ENCODE measurements at places on chromosomes 7 and 10.

DNA sequence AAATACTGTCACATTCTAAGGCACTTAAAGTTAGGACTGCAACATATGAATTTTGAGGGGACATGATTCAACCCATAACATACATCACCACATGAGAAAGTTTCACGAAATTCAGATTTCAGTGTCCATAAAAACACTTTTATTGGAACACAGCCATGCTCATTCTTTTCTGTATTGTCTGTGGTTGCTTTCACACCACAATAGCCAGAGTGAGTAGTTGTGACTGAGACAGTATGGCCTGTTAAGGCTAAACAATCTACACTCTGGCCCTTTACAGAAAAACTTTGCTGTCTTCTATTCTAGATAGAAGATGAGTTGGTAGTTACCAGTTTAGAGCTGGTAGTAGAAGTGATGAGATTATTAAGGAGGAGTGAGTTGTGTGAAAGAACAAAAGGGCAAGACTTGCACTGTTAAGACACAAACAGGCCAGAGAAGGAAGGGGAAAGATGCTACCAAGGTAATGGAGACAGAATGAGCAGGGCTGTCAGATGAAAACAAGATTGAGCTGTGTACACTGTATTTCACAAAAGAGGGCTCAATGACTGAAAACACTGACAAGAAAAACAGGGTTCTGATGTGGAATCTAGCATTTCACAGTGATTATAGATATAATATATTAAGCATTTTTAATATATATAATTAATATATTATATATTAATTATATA is 108.6 kb downstream of the PPP1R3A start:
- DNase-seq = peak; percentile 69

GRCh38 chr7:156840134-156840533 is 52.8 kb downstream of the LMBR1 start:
- peak; percentile 16 for DNase-seq

DNA sequence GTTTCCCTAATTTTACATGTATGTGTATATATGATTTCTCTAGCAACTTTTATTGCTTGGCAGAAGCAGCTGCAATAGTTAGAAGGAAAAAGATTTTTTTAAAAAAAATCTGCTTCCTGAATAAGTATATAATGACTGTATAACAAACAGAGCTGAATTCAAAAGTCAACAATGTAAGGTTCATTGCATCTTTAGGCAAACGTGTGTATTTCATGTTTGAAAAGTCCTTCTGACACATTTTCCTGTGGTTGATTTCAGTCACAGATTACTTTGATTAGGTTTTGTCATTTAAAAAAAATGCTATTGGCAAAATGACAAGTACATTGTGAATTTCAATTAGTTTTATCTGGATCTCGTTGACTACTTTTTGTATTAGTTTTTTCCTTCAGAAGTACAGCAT is 231.0 kb downstream of the CSTF2T start:
- DNase-seq = peak; percentile 2

GRCh38 chr7:28269700-28270361 is 89.2 kb upstream of the JAZF1 start:
- no peak for DNase-seq

GRCh38 chr10:103599211-103599610 is 105.7 kb downstream of the NEURL1 start:
- no peak for DNase-seq

- DNase-seq = peak; percentile 67
Observed at GRCh38 chr10:24209946-24210491, 1.1 kb downstream of the KIAA1217 start.

DNA sequence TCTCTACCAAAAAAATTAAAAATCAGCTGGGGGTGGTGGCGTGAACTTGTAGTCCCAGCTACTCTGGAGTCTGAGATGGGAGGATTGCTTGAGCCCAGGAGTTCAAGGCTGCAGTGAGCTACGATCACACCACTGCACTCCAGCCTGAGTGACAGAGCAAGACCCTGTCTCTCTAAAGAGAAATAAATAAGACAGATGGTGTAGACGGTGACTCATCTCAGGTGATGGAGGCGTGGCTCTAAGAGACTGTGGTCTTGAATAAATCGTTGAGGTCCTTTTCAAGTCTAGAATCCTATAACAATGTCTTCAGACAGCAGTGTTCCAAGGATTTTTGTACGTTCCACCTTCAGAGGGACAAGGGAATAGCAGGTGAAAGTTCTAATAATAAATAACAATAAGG is 53.8 kb upstream of the PFKFB3 start:
- no peak for DNase-seq

GRCh38 chr10:127738512-127739424 is 1.8 kb downstream of the FOXI2 start:
- no peak for DNase-seq

DNA sequence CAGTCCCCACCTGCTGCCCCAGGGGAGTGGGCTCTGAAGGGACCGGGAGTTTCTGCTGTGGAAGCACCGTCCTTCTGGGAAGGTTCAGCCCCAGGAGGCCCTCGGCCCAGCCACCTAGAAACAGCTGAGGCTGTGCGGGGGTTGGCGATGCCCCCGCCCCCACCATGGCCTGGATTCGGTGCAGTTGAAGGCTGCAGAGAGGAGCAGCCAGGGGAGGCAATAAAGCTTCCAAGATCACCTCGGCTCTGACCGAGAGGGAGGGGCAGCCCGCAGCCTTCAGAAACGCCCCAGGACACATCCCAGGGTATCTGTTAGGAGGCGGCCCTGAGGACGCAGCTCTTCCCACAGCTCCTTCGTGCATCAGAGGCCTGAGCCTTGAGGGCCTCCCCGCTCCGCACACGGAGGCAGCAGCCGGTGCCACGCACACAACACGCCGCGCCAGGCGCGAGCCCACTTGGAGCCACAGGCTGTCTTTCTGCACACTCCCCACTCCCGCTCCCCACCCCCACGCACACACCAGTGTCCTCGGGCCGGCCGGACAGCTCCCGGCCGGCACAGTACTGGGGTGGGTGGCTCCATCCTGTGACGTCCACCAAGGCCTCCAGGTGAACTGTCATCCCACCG is 1.6 kb downstream of the KNDC1 start:
- DNase-seq = no peak

DNA sequence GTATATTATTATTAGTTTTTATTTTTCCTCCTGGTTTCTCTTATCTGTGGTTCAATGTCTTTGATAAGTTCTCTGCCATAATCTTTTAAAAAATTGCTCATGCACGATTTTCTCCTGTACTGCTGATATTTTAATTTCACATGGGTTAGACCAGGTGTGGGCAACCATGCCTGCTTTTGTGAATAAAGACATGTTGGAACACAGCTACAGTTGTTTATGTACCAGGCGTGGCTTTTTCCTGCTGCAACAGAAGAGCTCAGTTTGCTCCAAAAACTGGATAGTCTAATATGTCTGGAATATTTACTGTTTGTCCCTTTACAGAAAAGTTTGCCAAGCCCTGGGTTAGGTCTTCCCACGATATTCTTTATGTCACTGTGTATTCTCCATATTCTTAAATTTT is 105.2 kb downstream of the VWC2 start:
- DNase-seq = no peak

- DNase-seq = no peak
Observed at GRCh38 chr7:24325708-24326107, 41.7 kb downstream of the NPY start.

DNA sequence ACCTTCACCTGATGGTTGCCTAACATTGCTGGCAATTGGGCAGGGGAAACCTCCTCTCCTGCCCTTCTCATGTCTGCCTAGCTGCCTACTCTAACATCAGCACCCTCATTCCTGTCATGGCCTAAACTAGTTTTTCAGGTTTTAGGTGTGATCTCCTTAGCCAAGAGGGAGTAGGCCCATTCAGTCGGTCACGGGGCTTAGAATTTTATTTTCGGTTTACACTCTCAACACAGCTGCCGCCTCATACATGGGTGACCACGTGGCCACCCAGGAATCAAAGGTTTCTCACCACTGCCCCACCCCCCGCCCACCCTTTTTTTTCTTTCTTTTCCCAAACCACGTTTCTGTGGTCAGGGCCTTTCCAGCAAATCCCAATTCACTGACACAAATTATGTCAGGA is 97.2 kb downstream of the RALA start:
- DNase-seq = no peak
